Right ventricle myocardium inferior (tissue), 1 donor: ENCODE measurements at places on chromosomes 16 and 17. TPM values are rescaled to one million over a fixed set of nuclear protein-coding genes. Genes with fewer than 3 reads are reported as not detected.

GRCh38 chr16:3554351-3554928, 22.8 kb downstream of the NLRC3 start:
- no peak for DNase-seq

- no peak for DNase-seq
Measured at GRCh38 chr17:60577147-60577915, 22.7 kb upstream of the PPM1D start.

DNA sequence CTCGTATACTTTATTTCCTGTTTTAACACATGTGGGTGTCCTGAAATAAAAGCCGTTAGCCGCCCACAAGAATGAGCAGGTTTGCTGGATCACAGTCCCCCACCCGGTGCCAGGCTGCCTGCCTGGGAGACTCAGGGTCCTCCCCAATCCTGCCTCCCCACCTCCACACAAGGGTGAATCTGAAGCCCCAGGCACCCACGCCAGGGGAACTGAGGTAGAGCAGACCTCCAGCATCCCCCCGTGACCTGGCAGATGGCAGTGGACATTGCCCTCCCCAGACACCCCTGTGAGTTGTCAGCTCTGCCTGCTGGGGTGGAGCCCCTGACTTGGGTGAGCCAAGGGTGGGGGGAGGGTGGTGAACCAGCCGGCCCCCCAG, 114.8 kb downstream of the METRNL start:
- no peak for DNase-seq

- peak; percentile 94 for DNase-seq
Measured at GRCh38 chr17:42405963-42406495, 17.0 kb downstream of the CAVIN1 start.

- no peak for DNase-seq
Measured at GRCh38 chr16:65314627-65315008, 192.8 kb upstream of the CDH11 start.

DNA sequence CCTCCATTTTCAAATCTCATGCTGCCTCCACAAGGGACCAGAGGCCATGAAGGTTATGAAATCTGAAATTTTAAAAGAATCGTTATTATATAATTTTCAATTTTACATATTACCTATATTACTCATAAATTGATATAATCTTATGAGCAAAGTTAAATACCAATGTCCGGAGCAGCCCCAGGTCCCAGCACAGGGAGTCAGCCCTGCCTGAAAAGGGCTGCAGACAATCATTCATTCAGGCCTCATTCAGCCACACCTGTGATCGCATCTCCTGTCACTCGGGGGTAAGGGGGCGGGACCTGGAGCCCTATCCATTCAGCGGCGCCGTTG, 172.5 kb downstream of the AHSP start:
- peak; percentile 90 for DNase-seq

DNA sequence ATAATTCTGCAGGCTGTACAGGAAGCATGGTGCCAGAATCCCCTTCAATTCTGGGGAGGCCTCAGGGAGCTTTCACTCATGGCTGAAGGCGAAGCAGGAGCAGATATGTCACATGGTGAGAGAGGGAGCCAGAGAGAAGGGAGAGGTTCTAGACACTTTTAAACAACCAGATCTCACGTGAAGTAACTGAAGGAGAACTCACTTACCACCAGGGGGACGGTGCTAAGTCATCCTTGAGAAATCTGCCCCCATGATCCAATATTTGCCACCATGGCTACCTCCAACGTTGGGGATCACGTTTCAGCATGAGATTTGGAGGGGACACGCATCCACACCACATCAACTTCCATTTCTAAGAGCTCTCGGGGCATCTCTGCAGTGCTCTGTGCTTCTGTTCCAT, 37.4 kb upstream of the GNA13 start:
- DNase-seq = no peak

- DNase-seq = no peak
Measured at GRCh38 chr16:86968866-86969265, 348.3 kb downstream of the C16orf95 start.

DNA sequence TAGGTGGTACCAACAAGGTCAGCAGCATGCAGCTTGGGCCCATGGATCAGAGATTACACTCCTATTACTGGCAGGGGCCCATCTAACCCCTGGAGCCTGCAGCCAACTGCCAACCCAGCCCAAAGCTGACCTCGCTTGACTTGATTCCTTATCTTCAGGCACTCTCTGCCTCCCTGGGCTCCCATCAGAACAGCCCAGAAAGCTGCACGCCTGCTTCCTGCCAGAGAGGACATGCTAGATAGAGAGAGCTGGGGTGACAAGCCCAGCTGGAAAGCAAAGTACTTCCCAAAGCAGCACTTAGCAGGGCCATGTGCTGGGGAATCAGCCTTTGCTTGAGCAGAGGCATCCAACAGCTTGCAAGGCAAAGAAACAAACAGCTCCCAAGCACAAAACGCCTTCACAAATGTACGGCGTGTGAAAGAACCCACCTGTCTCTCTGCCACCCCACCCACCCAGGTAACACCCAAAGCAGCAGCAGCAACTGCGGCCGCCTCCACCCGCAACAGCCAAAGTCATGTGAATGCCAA, 74.2 kb upstream of the NLK start:
- peak; percentile 75 for DNase-seq

- DNase-seq = no peak
Measured at GRCh38 chr17:11241611-11242226, 706 bp downstream of the SHISA6 start.

DNA sequence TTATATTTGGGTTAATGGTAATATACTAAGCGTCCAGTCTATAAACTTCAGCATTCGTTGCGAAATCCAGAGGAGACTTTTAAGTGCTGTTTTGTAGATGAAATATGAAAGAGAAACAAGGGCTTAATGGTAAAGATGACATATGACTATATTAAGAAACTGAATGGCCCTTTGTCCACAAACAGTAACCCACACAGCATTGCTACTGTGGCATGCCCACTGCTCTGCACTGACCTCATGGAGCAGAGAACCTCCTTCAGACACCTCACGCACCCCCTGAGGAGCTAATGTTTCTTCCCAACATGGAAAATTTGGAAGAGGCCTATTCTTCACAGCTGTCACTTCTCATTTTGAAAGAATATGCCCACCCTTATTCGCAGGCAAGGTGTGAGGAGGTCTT, 26.7 kb downstream of the ASPA start:
- DNase-seq = no peak

DNA sequence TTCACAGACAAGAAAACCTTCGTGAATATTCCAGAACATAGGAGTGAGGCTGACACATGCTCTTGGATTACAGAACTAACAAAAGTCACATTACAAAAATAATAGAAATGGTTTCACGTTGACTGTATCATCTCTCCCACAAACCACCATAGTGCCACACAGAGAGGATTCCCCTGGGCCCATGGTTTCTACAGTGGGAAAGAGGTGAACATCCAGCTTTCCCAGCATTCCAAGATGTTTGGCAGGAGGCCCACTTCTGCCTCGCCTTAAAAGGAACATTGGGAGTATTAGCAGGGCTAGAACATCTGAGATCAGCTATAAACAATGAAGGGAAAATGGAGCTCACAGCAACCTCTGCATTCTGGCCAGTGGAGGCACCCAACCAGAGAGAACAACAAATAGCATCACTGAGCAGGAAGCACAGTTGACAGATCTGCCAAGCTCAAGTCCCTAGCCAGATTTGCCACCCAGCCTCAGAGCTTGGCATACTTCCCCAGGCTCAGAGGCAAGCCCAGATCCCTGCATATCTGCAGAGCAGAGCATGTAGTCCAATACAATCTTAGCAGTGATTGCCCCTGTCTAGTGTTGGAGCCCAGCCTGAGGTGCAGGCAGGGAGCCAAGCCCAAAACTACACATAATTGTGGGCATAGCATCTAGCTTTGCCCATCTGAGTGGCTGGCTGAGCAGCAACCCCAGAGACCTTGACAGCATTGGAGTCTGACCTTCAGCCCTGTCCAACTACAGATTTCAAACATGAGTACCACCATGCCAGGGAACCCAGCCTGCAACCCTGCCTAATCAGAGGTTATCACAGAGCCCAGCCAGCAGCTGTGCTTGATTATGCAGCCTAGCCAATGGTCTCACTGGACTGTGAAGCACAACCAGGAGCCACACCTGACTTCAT, 260.4 kb downstream of the CEP112 start:
- DNase-seq = peak; percentile 65

DNA sequence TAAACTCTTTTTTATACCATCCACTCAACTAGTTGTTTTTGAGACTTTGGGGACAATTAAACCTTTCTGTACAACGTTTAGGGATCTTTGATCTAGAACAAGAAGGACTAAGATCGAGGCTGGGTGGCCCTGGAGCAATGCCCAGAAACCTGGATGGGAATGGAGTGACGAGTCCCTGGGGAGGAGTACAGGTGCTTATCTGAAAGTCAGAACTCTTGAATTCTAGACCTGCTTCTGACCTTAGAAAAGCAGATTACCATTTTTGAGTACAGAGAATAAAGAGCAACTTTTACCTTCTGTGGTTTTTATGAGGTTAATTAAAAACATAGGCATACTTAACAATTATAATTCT, 17.8 kb downstream of the UBE2Z start:
- DNase-seq = no peak

- DNase-seq = peak; percentile 60
Measured at GRCh38 chr16:66926961-66927436, 1.7 kb upstream of the RRAD start.

DNA sequence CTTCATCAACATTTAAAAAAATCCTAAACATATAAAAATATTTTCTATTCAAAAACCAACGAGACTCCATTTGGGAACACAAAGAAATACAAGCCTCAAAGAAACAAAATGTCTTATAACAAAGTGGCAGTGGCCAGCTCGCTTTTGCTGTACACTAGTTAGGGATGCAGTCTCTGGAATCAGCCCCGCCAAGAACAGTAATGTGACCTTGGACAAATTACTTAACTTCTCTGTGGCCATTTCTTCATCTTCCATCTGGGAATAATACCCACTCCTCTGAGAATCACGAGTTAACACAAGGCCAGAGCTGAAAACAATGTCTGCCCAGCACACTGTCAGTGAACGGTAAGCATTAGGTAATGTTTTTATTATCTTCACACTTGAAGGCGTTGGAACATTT, 5.6 kb downstream of the STAT5B start:
- no peak for DNase-seq

- peak; percentile 67 for DNase-seq
Measured at GRCh38 chr17:76270127-76270592, 5.0 kb downstream of the UBALD2 start.

Gene RPL26
- 1,104 TPM for total RNA-seq

Gene HOXB13
- total RNA-seq = not detected

Gene USP43
- total RNA-seq = not detected

Gene PRCD
- total RNA-seq = 3.4 TPM

Gene ACOX1
- 80.9 TPM for total RNA-seq

Gene TERB1
- not detected for total RNA-seq

Gene LRRC75A
- 1.1 TPM for total RNA-seq

Gene ASIC2
- total RNA-seq = not detected

Gene KRT33A
- not detected for total RNA-seq

Gene CACNG5
- not detected for total RNA-seq

Gene SNAI3
- 2.9 TPM for total RNA-seq
